ENCODE measurements at places on chromosomes 2 and 18.

DNA sequence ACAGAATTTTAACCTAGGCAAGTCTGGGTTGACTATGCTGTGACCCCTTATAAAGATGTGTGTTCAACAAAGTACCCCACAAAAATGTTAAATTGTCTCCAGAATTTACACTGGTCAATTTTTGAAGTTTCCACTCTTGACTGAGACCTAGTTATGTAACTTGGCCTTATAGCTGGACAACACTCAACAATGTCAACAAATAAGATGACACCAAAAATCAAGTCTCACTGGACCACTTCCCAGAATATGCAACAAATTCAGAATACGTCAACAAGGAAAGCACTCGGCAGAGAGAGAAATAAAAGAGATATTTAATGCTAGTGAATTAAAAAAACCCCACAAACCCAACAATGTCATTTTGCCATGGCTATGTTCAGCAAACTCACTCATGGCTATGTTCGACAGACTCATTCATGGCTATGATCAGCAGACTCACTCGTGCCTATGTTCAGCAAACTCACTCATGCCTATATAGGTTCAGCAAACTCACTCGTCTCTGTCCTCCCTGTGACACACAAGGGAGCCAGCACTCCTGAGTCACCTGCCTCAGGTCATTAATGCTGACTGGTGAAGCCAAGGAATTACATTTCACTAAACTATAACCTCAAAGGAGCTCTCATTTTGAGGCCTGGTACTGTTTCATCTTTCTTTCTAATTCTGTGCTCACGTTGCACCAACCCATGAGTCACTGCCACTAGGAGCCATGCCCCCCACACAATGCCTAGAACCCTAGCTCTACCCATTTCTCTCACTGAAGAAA lies 72.7 kb downstream of the PTPN2 start:
- DNase-seq: no peak

DNA sequence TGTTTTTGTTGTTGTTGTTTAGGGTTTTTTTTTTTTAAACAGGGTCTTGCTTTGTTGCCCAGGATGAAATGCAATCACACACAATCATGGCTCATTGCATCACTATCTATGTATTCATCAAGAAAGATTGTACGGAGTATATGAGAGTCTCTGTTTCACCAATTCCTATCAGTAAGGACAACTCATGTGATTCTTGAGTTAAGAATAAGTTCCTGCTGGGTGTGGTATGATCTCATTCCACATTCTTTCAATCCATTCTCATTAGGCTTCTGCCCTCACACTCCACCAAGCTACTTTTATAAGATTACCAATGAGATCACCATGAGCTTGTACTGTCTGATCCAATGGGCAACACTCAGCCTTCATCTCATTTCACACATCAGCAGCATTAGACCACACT lies 9.1 kb upstream of the AP1S3 start:
- peak; percentile 90 for DNase-seq

GRCh38 chr2:210392469-210392881 lies 77.5 kb upstream of the MYL1 start:
- DNase-seq: no peak

DNA sequence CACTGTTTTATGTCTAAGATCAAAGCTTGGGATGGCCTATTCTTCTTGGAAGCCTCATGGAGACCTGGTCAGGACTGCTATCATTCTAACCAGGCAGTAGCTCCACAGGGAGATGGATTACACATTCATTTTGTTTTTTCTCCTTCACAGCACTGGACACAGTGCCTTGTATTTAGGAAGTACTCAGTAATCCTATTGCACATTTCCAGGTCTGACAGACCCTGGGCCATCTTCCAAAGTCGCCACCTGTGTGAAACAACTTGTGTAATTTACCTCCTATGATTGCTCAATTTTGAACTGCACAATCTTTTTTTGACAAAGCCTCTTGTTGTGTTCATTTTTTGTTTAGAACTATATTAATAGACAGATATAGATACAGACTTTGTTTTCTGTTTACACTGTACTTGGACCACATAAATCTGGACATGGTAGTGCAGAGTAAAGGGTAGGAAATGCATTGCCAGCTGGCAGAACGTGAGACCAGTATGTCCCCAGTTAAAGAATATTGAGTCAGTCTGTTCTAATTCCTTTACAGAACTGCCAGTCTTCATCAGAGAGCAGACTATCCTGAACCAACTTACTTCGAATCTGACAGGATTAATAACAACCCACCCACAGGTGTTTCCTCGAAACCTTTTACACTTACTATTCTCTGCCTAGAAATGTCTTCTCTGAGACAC lies 277.8 kb upstream of the CYRIA start:
- no peak for DNase-seq

GRCh38 chr2:236289766-236290462 lies 25.7 kb upstream of the ASB18 start:
- no peak for DNase-seq

GRCh38 chr2:135586148-135586547 lies 54.9 kb downstream of the R3HDM1 start:
- no peak for DNase-seq
